ENCODE measurements at places on chromosomes 4 and X.
A peak's percentile ranks its signal among the peaks of the same experiment; 100 is the strongest.

DNA sequence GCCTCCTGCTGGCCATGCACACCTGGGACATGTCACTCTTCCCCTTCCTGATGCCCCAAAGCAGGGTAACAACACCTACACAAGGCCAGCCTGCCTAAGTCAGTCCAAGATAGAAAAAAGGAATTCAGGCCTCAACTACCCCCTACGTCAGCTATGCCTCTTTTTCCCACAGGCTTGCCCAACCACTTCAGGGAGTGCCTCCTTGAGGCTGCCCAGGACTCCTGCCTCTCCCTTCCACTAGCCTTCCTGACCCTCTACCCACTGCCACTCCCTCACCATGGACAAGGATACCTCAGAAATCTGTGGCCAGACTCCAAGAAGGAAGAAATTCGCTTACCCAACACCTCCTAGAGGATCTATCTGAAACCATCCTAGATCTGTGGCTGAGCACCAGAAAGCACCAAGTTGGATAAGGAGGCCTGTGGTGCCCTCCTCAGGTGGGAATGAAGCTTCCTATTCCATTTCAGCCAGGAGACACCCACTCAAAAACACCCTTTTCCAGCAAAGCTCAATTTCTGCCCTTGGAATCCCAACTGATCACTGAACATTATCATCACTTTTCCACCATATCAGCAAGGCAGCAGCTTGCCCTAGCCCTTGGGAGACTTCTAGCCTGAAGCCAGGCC is 1.8 kb downstream of the KDM5C start:
- no peak for DNase-seq

- DNase-seq = no peak
Measured at GRCh38 chr4:86661006-86661405, 66.9 kb downstream of the PTPN13 start.

- no peak for DNase-seq
Measured at GRCh38 chr4:6618386-6619115, 21.9 kb upstream of the MRFAP1 start.

GRCh38 chr4:26145212-26145611 is 175.6 kb upstream of the RBPJ start:
- DNase-seq = no peak

DNA sequence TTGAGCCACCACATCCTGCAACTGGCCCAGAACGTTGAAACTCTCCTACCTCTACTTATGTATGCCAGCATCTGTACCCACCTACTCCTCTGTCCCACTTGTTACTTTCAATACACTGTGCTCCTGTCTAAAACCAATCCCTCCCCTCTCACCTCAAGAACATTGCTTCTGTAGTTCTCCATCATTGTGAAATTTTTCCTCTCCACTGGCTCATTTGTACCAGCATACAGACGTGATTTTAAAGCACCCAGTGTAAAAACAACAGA is 25.5 kb upstream of the USO1 start:
- no peak for DNase-seq

DNA sequence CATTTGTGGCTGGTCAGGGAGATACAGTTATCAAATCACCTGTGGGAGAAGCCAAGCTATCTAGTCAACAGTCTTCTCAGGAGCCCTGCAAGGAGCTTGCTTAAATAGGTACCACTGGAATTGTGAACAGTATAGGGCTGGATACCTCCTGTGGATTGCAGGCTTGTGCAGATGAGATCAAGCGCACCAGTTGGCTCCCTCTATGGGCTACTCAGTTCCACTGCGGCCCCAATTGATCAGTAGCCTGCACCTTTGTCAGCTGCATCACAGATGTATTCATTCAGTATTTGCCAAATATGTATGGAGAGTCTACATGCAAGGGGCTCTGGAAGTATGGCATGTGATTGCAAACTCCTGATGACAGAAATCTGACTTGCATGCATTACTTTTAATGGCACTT is 28.6 kb downstream of the TEX13A start:
- DNase-seq = no peak

DNA sequence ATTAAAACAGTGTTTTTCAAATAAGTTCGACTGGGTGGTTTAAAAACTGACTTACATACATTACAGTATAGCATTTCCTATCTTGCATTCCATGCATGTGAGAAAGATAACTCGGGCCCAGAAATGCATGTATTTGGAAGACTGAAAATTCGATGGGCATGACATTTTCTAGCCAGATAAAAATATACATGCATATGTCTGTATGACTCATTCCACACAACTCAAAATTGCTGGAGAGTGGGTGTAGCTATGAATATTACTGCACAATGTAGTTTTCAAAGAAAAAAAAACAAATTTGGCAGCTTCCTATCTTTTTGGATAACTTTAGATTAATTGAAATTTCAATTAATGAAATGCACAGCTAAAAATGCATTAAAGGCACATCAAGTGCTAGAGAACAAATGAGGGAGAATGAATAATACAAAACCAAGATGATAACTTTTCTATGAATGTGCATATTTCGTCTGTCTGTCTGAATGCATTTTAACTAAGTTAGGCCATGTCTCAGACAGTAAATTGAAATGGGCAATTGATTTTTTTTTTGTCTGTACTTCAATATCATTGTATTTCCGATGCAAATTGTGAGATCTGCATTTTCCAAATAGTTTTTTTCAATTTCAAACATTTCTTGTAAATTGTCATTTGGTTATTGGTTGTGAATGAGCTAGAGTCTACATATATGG is 54.5 kb upstream of the GABRA2 start:
- no peak for DNase-seq

- peak; percentile 42 for DNase-seq
Measured at GRCh38 chrX:7996414-7996813, 69.2 kb upstream of the PNPLA4 start.

DNA sequence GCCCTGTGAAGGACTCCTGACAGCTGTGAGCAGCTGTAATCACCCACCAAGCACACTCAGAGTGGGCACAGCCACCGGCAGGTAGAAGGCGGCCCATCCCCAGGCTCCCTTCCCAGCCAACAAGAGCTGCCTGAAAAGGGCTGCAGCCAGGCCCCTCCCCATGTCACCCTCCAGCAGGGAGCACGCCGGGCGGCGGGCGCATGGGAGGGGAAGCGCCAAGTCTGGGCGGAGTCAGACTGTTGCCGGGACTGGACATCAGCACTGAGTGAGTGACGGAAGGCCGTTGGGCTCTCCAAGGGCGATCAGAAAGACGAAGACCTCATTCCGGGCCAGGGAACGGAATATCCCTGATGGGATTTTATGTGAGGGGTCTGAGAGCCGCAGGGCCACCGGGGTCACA is 82.1 kb downstream of the PPP2R2C start:
- no peak for DNase-seq

- no peak for DNase-seq
Measured at GRCh38 chr4:179195887-179196286, 1753.7 kb upstream of the AGA start.

DNA sequence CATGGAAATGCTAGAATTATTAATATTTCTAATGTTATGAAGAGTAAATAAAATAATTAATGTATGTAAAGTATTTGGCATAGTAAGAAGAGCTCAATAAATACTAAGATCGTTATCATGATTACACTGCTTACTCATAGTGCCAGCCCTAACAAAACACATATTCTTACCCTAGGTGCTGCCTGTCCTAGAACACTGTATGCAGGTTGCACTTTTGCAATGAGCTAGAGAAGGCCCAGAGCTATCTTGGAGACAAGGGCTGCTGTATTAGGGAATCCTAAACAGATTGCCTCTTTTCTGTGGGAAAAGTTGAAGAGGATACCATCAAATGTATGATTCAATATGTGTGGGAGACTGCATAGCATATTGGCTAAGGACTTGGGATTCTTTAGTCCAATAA is 48.0 kb upstream of the TMEM164 start:
- DNase-seq = no peak

GRCh38 chrX:47662144-47662657 is 3.2 kb upstream of the UXT start:
- no peak for DNase-seq

GRCh38 chr4:67714248-67714583 is 13.3 kb upstream of the UBA6 start:
- DNase-seq = no peak

DNA sequence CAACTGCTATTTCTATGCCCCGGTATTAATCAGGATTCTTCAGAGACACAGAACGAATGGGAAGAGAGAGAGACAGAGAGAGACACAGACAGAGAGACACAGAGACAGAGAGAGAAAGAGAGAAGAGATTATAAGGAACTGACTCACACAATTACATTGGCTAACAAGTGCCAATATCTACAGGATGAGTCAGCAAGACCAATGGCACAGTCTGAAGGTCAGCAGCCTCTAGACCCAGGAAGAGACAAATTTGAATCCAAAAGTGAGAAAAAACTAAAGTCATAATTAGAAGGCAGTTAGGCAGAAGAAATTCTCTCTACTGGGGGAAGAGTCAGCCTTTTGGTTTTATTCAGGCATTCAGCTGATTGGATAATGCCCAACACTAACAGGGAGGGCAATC is 187.3 kb downstream of the MAB21L2 start:
- DNase-seq = no peak

GRCh38 chrX:96379951-96380350 is 304.7 kb upstream of the DIAPH2 start:
- no peak for DNase-seq

DNA sequence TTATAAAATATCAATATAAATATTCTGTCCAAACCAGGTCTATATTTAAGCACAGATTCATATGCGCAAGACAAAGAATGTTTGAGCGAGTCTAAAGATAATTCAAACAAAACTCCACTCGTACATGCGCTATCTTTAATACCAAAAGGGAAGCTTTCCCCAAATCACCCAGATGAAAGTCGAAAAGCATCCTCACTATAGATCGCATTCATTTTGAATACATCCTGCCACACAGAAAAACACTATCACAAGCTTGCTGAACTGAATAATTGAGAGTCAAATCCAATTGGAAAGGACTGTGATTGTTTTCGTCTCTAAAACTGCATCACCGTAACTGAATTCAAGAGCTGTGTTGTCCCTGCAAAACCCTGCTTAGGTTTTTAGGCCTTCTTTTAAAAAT is 685 bp downstream of the TASL start:
- DNase-seq = no peak

DNA sequence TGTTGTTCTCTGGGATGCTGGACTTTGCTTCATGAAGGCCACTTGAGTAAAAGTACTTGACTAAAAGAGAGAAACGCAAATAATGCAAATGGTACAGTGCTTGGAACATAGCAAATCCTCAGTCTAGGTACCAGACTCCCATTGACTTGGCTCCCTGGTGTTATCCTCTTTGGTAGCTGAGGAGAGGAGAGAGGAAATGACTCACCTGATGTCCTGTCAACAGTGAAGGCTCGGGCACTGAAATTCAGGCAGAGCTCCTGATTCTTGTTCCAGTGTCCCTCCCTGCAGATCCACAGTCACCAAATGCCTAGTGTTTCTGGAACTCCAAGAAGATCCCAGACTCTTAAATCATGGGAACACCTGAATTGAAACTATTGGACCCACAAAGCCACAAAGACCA is 22.5 kb upstream of the TCEAL4 start:
- DNase-seq = no peak

DNA sequence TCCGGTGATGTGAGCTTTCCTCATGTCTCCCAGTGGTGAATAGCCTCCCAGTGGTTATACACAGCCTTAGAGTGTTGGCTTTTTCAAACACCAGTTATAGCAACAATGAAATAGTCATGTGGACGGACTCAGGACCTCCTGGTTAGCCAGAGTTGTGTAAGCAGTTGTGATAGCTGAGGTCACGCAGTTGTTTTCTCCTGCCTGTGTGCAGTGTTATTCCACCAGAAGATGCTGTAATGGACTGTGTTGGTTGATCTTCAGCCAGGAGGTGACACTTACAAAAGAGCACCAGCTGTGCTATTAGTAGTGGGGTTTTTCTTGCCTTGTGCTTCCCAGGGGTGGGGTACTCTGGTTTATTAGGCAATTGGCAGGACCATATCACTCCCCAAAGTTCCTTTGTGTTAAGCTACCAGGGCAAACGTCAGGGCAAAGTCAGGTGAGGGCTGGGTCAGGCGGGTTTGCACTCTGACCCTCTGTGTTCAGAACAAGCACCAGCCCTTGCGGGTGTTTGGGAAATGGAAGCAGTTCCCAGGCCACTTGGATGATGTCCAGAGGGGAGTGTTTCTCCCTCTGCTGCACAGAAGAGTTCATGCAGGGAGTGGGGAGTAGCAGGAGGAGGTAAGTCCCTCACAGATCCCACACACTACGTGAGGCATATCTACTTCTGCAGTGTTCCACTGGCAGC is 252.6 kb downstream of the TMEM47 start:
- DNase-seq = no peak

DNA sequence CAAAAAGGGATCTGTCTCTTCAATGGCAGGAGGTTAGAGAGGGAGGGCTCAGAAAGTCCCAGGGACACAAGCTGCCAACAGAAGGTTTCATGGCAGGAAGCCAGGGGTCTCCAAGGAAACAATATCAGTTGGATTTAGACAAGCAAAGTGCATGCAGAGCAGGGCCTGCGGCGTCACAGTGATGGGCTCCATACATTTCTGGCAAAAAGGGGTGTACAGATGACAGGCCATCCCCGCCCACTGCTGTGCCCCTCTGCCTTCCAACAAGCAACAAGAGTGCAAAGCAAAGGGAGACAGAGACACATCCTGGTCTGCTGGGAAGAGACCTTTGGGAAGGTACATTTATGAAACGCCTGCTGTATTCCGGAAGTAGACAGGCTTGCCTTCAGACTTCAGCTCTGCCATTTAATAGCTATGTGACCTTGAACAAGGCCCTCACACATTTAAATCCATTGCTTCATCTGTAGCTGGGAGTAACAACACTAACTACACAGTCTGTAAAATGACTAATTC is 121.2 kb downstream of the AFAP1 start:
- DNase-seq = no peak

Data from CD4-positive, alpha-beta T cell treated with Interleukin-12 subunit alpha and Interleukin-12 subunit beta, for 1 hour (primary cell).